H4 (cell line): ENCODE measurements at places on chromosomes 2 and 18.

GRCh38 chr18:3358310-3358709 is 91.7 kb upstream of the TGIF1 start:
- no peak for DNase-seq

GRCh38 chr2:30348825-30349224 is 98.2 kb upstream of the LCLAT1 start:
- no peak for DNase-seq

- no peak for DNase-seq
These were observed 106.7 kb downstream of the ADCYAP1 start for GRCh38 chr18:1011349-1011748.

DNA sequence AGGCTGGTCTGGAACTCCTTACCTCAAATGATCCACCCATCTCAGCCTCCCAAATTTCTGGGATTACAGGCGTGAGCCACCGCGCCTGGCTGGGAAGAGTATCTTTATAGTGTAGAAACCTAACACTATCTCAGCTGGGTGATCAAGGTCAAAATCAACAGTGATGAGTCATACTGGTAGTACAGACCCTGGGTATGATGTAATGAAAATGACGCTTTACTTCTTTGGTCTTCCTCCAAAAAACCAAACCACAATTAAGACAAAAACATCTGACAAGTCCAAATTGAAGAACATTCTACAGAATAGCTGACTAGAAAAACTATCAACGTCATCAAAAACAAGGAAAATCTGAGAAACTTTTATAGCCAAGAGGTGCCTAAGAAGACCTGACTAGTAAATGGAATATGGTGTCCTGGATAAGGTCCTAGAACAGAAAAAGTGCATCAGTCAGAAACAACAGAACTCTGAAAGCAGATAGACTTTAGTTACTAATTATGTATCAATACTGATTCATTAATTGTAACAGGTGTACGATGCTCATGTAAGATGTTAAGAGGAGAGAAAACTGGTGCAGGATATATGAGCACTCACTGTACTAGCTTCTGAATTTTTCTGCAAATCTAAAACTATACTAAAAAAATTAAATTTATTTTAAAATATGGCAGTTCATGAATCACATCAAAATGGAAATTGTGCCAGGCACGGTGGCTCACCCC is 25.4 kb downstream of the PDCL3 start:
- DNase-seq: peak; percentile 70

- peak; percentile 84 for DNase-seq
These were observed 228.6 kb upstream of the STK17B start for GRCh38 chr2:196399722-196400691.

GRCh38 chr2:9341337-9341887 is 81.9 kb downstream of the ITGB1BP1 start:
- DNase-seq: no peak

DNA sequence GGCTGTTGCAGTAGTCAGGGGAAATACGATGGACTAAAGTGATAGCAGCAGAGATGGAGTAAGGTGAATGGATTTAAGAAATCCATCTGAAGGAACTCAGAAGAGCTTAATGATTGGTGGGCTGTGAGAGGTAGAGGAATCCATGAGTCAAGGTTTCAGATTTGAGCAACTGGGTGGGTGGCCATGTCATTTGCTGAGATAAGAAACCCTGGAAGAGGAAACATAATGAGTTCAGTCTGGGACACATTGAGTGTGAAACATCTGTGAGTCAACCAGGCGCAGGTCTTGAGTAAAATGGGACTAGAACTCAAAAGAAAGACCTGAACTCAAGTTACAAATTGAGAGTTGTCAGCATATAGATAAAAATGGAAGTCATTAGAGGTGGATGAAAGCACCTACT is 19.7 kb upstream of the ASNSD1 start:
- no peak for DNase-seq

DNA sequence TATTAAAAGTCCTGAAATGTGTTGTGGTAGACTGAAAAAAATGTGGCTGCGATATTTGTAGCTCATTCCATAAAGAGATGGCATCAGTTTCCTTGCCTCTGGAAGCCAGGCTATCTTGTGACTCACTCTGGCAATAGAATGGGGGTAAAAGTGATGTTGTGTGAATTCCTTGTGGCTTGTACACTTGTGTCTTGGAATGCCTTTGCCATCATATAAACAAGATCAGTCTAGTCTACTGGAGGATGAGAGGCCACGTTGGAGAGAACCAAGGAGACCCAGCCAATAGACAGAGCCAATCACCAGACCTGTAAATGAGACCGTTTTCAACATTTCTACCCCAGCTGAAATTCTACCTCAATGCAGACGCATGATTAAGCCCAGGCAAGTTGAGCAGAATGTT is 254.1 kb downstream of the TRIB2 start:
- peak; percentile 76 for DNase-seq

DNA sequence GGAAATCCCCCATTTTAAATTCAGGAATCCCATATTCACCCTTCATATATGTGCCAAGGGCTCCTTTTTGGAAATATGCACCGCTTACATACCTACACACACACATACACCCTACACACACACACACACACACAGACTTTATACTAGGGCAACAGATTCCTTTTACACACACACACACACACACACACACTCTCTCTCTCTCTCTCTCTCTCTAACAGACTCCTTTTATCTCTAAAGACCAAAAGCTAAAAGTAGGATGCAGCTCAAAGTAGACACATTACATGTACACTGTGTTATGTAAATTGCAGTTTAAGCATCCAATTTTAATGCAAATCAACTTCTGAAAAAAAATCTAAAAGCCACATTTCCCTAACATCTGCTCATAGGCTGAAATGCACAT is 130.9 kb upstream of the CAPN13 start:
- DNase-seq: no peak

DNA sequence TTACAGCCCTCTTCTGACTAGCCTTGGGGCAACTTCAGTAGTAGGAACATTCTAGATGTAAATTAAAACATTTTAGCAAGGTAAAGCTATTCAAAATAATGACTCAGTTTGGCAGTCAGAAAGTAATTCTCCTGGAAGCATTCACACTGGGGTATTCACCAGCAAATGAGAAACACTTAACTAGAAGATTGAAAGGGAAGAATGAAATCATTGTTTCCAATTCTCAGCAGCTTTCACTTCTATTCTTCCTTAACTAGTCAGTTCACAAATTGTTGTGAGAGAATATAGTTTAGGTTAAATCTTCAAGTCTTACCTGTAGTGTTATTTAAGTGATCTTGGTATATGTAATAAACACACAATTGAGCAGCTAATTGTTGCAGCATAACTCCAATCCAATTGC is 1135.6 kb upstream of the FAM98A start:
- DNase-seq: no peak

GRCh38 chr18:59566533-59566971 is 130.7 kb downstream of the CCBE1 start:
- DNase-seq: no peak

GRCh38 chr2:100426384-100426720 is 8.9 kb upstream of the CHST10 start:
- no peak for DNase-seq

DNA sequence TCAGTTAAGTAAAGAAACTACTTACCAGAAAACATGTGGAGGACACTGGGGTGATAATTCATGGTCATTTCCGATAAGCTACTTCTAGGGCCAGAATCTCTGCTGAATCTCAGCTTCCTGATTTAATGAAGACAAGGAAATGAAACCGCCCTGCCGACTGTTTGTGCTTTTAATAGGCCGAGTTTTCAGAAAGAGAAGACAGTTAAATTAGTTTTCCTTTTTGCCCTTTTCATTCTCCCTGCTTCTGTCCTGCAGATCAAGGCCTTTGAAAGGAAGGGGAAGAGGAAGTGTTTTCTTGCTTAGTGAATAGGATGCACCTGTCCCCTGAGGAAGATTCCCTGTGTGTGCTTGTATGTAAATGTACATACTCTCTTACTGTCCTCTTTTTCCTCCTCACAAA is 126.6 kb downstream of the SH3RF3 start:
- DNase-seq: no peak

- DNase-seq: no peak
These were observed 754.4 kb downstream of the ADCYAP1 start for GRCh38 chr18:1658908-1659566.

GRCh38 chr2:62362561-62362960 is 143.4 kb downstream of the TMEM17 start:
- no peak for DNase-seq

GRCh38 chr2:17519486-17519885 is 1.2 kb upstream of the RAD51AP2 start:
- no peak for DNase-seq

DNA sequence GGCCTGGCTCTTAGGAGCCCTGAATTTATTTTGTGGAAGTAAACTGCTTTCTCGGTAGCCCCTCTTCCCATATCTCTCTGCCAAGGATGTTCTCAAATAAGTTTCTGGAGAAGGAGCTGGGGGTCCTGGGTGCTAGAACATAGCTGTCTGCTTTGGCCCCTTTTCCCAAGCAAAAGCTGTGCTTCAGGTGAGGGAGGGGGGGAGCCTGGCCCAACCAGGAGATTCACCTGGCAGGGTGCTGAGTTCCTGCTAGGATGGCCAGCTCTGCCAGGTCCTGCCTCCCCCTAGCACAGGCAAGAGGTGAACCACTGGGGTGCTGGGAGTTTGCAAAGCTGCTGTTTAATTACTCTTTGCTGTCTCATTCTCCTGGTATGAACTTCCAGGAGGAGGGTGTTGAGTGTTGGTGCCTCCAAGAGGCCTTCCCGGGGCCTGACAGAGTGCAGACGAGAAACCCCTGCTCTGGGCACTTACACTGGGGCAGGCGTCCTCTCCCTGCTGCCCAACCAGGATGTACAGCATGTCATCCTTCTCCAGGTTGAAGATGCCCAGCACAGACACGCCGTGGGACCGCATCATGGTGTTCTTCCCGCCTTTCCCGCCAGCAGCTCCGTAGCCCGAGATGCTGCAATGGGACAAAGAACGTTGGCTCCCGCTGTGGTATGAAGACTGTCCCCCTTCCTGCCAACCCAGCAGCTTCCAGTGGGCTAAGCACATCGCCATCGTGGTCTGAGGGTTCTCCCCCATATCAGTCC is 124.2 kb downstream of the CLIP4 start:
- DNase-seq: no peak

GRCh38 chr2:46388881-46389280 is 90.5 kb upstream of the TMEM247 start:
- DNase-seq: no peak

DNA sequence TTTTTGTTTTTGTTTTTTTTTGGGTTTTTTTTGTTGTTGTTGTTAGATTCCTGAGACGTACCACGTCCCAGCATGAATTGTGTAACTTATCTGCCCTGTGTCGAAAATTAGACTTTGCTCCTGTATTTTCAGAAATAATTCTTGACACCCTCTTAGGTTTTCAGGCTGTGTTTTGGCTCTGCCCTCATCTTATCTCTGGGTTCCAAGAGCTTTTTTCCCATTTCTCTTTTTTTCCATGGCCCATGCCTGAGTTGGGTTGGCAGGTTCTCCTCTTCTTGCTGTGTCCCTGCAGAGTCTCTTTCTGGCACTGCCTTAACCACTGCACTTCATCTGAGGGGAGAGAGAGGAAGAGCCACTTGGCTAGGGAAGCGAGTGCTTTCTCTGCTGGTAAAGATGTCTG is 42.4 kb downstream of the CTIF start:
- DNase-seq: no peak

GRCh38 chr2:202265467-202266277 is at the start of gene NOP58:
TSS of gene NOP58 (plus strand) at chr2:202265763. CDS start at chr2:202265942, 179 bp downstream.
- peak; percentile 96 for DNase-seq

GRCh38 chr18:27073404-27073830 is 111.7 kb downstream of the CHST9 start:
- no peak for DNase-seq

DNA sequence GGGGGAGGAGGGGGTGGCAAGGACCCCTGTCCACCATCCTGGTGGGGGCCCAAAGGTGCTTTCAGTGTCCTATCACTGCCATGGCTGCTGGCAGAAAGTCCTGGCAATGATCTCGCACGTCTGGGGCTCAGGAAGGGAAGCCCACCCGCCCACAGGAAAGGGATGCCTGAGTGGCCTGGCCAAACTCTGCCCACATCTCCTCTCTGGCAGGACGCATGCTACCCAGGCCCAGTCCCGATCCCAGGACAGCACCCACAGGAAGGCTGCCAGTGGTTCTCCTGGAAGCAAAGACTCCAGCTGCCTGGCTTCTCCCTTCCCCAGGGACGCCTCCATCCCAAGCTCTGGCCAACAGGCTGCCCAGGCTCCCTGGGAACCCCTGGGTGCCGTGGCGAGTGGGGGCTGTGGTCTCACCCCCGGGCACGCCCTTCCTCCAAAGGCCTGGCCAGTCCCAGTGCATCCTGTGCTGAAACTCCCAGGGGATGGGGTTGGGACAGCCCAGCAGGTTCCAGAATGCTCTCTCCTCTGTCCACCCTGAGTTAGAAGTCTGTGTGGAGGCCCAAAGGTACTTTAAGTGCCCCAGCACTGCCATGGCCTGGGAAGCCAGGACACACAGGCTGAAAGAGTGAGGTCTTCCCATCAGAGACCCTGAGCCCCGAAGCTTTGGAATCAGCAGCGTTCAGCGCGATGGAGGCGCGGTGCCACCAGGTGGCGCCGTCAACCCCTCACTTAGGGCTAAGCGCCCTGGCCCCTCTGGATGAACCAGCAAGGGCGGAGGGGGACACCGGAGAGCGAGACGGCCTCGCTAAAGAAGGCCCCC is 29.8 kb upstream of the TAF1B start:
- peak; percentile 38 for DNase-seq

DNA sequence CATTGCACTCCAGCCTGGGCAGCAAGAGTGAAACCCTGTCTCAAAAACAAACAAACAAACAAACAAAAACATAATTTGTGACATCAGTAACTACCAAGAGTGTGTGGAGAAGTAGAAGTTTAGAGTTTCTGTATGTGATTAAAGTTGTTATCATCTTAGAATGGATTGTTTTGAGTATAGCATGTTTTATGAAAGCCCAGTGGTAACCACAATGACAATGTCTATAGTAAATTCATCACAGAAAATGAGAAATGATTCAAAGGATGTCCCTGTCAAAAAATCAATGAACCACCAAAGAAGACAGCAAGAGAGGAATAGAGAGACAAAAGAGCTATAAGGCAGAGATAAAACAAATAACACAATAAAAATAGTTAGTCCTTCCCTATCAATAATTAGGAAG is 1299.2 kb downstream of the CNTNAP5 start:
- DNase-seq: no peak

- no peak for DNase-seq
These were observed 63.9 kb upstream of the ACVR1 start for GRCh38 chr2:157940024-157940423.

DNA sequence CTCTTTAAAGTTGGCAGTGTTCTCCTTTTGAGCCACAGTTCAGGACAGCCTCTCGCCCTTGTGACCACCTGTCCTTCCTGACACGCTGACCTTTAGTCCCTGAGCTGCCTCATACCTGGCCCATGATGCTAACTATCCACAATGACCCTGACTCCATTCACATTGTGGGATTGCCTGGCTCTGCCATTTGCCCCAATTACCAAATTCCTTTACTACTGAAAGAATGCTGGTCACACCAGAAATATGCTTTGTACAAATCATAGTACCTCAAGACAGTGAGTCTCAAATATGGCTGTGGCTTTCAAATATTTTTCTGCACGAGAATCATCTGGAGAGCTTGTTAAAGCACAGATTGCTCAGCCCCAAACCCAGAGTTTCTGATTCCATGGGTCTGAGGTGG is 54.2 kb downstream of the LTBP1 start:
- DNase-seq: peak; percentile 18

- DNase-seq: no peak
These were observed 28.7 kb downstream of the IKZF2 start for GRCh38 chr2:213122725-213123124.

GRCh38 chr18:79770501-79770815 is 27.3 kb upstream of the KCNG2 start:
- no peak for DNase-seq
